Fibroblast of lung (primary cell): ENCODE measurements at places on chromosomes 12 and 14. TPM values are rescaled to one million over a fixed set of nuclear protein-coding genes. Genes with fewer than 3 reads are reported as not detected.

- no peak for DNase-seq
These were observed 160.1 kb downstream of the PDZRN4 start for GRCh38 chr12:41348198-41348597.

GRCh38 chr12:11739980-11740577 lies 90.6 kb downstream of the ETV6 start:
- DNase-seq, result no peak

- no peak for DNase-seq
These were observed 110.6 kb upstream of the AMIGO2 start for GRCh38 chr12:47190271-47190750.

DNA sequence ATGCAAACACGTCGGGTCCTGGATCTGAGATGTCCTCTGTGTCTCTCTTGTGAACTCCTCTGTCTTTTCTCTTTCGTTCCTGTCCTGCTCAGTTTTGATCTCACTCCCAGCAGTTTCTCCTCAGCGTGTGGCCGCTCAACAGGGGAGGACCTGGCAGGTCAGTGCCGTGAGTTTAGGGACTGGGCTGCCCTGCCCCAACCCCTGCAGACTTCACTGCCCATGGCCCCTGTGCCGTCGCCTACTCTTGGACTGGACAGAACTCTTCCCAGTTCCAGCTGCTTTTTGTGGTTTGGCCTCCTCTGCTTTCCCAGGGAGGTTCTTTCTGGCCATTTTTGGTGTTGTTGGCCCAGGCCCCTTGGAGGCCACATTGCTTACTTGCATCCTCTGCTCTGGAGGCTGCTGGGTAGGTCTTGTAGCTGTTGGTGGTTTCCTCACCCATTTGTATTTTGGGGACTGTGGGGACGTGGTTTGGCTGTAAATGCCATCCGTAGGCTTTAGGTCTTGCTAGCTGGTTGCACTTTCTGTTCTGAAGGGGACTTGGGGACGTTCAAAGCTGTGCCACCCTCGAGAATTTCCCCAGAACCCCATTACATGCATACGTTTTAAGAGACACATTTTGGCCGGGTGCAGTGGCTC lies 20.0 kb upstream of the DNAH10 start:
- DNase-seq, result no peak

DNA sequence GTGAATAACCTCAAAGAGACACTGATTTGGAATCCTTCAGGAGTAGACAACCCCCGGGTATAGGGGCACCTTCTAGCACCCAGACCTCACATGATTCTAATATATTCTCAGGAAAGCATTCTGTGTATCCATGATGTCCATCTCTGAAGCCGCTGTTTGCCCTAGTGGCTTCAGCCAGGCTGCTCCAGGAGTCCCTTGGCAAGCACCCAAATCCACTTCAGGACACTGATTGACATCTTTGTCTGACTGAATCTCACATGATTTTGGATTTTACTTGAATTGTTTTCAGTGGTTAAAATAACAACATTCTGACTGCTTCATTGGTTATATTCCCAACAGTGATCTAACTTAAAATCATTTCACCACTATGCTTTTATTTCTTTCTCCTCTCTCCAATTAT lies 390.5 kb upstream of the CLEC14A start:
- DNase-seq, result no peak

GDF3 gene
- polyA plus RNA-seq, result not detected in 2 replicates

TMEM30B gene
- 0.22 and 0.52 TPM in 2 replicates for polyA plus RNA-seq

TAS2R9 gene
- polyA plus RNA-seq, result not detected in 2 replicates

LMNTD1 gene
- 0.18 TPM in 1 of 2 replicates, not detected in the other for polyA plus RNA-seq

RTL1 gene
- polyA plus RNA-seq, result not detected in 2 replicates
